ENCODE measurements at places on chromosomes 6 and 20.

GRCh38 chr6:163686301-163686700 is 271.8 kb downstream of the QKI start:
- DNase-seq, result no peak

GRCh38 chr20:57060407-57061050 is 205.9 kb downstream of the BMP7 start:
- peak; percentile 53 for DNase-seq

- peak; percentile 92 for DNase-seq
Observed at GRCh38 chr20:47274401-47275108, 81.9 kb downstream of the ZMYND8 start.

DNA sequence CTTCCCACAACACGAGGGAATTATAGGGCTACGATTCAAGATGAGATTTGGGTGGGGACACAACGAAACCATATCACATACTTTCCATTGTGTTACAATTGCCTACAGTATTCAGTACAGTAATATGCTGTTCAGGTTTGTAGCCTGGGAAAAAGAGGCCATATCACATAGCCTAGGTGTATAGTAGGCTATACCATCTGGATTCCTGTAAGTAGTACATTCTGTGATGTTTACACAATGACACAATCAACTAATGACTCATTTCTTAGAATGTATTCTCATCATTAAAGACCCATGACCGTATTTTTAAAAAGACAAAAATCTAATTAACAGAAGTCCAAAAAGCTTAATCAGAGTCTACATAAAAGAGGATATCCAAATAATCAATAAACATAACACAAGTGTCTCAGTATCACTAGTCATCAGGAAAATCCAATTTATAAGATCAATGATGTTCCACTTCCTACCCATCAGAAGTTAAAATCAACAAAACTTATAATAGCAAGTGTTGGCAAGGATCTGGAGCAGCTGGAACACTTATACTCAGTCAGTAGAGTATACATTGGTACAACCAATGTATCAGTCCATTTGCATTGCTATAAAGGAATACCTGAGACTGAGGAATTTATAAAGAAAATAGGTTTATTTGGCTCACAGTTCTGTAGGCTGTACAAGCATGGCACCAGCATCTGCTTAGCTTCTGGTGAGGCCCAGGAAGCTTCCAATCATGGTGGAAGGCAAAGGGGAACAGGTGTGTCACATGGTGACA is 215.9 kb downstream of the CLVS2 start:
- peak; percentile 41 for DNase-seq

- DNase-seq, result no peak
Observed at GRCh38 chr6:40320947-40321346, 266.2 kb downstream of the LRFN2 start.

GRCh38 chr6:46900266-46900665 is 21.5 kb downstream of the ADGRF5 start:
- no peak for DNase-seq

DNA sequence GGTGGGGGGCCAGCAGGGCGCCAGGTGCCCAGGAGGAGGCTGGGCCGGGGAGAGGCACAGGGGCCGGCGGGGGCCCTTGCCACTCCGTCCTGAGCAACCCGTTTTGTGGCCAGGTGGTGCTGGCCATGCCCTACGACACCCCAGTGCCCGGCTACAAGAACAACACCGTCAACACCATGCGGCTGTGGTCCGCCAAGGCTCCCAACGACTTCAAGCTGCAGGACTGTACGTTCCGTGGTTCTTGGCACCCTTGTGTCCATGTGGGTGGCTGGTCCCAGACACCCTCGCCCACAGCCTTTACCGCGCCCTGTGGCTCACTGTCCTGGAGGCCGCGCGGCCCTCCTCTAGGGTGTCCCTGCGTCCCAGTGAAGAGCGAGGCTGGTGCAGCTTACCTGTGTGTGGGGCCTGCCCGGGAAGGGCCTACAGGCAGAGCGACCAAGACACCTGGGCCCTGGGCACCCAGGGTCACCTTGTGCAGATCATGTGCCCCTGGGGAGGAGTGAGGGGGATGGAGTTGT is 28.7 kb downstream of the PYGB start:
- no peak for DNase-seq

GRCh38 chr6:163648868-163649267 is 234.3 kb downstream of the QKI start:
- DNase-seq, result no peak

- no peak for DNase-seq
Observed at GRCh38 chr6:54617730-54618129, 228.8 kb upstream of the FAM83B start.

DNA sequence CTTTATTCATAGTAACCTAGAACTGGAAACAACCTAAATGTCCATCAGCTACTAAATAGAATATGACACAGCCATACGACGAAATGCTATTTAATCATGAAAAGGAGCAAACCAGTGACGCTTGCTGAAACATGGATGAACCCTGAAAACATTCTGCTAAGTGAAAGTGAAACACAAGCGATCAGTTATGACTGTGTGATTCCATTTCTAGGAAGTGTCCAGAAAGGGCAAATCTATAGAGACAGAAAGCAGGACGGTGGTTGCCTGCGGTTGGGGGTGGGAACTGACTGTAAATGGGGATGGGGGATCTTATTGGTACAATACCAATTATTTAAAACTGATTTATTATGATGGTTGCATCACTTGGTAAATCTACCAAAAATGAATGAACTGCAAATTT is 126.8 kb downstream of the IPCEF1 start:
- DNase-seq, result no peak

DNA sequence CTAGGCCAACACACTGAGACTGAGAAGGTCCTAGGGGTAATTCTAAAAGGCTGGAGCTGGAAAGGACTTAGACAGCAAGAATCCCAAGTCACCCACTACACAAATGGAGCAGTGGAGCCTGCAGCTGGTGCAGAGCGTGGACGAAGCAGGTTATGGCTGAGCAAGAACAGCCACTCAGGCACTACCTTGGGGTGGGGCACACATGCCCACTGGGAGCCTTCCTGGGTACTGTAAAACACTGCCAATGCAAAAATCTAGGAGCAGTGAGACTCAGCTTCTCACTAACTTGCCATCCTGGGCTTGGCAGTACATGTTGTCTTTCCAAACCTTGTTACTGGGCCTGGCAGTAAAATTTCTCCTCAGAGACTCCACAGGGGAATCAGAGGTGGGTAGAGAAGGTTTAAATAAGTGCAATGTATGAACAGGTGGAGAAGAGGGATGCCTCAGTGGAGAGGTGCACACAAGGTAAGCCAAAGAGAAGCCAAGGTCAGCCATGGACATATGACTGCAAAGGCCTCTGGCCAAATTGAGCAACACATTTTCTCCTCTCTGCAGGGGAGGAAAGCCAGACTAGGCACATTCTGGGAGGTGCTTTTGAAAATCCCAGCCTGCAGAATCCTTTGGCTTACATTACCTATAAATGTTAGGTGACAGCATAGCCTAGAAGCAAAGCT is 105.6 kb downstream of the TNFRSF21 start:
- peak; percentile 31 for DNase-seq

DNA sequence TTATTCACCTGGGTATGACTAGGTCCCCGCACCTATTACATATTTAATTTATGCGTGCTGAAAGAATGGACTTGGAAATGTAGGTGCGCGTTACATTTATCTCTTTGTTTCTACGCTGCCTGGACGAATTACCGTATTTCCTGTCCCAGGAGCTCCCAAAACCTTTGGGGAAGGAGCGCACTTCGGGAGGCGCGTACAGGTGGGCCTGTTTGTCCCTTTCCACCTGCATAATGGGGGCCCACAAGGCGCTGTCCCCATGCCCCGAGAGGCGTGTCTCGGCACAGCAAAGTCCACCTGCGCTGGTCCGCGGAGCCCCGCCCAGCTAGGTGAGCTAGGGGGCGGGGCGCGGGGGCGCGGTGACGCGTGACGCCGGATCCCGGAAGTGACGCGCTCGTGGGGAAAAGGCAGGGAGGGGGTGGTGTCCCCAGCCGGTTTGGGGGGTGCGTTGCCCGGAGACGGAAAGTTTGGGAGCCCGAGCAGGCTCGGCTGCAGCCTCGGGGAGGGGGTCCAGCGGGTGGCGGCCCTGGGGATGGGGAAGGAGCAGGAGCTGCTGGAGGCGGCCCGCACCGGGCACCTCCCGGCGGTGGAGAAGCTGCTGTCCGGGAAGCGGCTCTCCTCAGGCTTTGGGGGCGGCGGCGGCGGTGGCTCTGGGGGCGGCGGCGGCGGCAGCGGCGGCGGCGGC is at the start of gene ANKS1A:
Gene ANKS1A (plus strand): TSS at position 382 of the 682 bp plus-strand sequence. CDS start 148 bp downstream, at position 530.
- DNase-seq, result peak; percentile 80

DNA sequence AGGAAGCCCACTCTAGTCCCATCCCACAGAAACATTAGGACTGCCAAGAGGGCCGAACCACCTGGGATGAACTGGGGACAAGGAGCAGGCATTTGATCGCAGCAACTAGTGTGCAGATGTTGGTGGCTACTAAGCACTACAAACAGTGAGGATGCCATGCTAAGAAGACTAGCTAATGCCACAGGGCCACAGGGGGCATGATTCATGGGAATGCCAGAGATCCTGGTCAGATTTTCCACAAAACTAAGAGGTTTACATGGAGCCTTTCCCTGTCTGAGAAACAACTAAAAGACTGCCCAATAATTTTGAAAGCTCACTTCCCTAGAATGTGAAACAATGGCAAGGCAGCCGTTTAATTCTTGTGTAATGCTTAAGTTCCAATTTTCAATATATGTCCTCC is 375.9 kb upstream of the PTCHD4 start:
- DNase-seq, result no peak

- DNase-seq, result no peak
Observed at GRCh38 chr6:21409231-21409630, 184.3 kb upstream of the SOX4 start.

DNA sequence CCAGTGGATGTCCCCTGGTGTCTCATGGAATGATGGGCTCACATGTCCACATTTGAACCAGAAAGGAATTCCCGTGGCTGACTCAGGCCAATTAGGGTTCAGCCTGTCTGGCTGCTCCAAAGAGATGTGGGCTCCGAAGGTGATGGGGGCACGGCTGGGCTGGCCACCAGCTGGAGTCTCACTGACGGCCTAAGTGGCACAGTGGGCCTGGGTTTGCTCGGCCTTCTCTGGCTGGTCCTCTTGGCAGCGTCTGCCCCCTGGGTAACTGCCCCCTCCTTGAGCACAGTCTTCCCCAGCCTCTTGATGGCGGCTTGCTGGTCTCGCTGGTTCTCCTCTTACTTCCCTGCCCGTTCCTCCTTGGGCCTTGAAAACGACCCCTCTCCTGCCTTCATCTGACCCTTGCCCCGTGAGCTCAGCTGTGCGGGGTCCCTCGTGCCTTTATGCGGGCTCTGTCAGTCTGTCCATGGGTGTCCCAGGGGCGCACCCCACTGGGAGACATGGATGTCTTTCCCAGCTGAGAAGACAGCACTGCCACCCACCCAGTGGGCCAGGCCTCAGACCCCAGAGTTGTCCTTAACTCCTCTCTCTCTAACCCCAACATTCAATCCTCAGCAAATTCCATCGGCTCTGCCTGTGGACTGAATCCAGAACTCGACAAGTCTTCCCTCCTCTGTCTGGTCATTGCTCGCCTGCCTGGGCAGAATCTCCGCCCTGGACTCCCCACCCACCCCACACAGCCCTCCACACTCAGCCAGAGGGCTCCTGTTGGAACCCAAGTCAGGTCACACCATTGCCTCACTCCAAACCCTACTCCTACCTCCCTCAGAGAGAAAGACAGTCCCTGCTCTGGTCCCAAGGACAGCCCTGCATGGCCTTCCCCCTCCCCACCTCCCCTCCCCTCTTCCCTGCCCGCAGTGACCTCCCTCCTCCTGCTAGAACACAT is 78.7 kb downstream of the CEBPB start:
- no peak for DNase-seq

GRCh38 chr20:44271915-44272663 is 25.0 kb downstream of the GDAP1L1 start:
- DNase-seq, result no peak

DNA sequence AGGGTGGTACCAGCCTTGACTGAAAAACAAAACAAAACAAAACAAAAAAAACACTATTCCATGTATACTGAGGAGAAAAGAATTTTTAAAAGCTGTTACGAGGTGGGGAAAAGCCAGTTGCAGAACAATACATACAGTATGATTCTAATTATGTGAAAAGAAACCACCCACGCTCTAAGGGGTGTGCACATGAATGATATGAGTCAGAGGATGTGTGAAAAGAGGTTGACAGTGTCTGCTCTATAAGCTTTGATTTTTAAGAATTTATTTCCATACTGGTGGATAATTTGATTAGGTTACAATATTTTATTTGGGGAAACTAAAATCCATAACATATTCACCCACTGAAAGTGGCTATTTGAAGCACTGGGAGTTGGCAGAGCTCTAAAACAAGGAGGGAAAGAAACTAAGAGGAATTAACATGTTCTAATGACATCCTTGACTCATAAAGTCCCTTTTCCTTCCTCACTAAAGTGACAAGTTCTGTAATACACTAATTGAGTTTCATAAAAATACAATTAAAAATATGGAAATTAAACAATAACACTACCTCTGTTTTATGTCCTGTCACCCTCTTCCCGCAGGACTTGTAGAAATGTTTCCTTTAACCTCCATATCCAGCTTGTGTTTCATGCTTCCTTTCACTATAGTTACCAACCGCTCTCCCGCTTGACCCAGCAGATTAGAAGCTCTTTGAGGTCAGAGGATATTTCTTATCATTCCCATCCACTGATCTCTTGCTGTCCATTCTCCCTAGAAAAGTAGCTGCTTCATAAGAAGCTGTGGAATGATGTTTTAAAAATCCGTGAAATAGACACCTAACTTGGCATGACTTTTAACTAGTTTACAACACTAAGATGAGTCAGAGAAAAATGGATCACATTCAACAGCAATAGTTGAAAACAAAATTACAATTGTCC is 118.6 kb upstream of the CCDC28A start:
- peak; percentile 79 for DNase-seq

- no peak for DNase-seq
Observed at GRCh38 chr20:53763707-53764414, 170.2 kb upstream of the ZNF217 start.

DNA sequence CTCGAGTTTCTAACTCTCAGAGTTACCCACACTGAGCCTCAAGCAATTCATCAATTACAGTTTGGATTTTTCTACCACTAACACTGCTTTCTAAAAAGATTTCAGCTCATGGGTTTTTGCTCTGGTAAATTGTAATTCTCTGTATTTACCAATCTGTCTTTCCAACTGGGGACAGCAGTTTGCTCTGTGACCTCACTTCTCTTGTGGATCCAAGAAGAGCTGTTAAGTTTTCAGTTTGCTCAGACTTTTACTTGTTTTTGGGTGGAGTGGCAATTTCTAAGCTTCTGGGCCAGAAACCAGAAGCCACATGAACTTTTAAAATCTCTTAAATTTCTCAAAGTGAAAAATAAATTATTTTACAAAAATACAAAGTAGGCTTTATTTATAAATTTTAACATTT is 74.2 kb downstream of the ROS1 start:
- no peak for DNase-seq
